ENCODE measurements at places on chromosomes 3 and 15. TPM values are rescaled to one million over a fixed set of nuclear protein-coding genes. Genes with fewer than 3 reads are reported as not detected.

DNA sequence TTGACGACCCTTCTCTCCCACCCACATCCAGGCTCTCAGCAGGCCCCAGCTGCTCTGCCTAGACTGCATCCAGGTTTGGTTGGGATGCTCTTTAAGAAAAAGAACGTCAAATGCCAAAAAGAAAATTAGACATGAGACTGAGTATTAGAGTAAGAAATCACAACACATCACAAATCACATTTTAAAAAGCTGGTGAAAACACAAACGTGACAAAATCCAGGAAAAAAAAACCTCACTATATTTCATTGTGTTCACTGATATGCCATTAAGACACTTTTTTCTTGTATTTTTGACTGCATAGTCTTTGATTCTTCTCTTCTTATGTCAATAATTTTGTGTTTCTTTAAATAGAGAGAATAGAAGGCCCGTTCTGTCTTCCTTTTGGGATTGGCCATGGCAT, 243.7 kb downstream of the TLE3 start:
- DNase-seq = no peak

DNA sequence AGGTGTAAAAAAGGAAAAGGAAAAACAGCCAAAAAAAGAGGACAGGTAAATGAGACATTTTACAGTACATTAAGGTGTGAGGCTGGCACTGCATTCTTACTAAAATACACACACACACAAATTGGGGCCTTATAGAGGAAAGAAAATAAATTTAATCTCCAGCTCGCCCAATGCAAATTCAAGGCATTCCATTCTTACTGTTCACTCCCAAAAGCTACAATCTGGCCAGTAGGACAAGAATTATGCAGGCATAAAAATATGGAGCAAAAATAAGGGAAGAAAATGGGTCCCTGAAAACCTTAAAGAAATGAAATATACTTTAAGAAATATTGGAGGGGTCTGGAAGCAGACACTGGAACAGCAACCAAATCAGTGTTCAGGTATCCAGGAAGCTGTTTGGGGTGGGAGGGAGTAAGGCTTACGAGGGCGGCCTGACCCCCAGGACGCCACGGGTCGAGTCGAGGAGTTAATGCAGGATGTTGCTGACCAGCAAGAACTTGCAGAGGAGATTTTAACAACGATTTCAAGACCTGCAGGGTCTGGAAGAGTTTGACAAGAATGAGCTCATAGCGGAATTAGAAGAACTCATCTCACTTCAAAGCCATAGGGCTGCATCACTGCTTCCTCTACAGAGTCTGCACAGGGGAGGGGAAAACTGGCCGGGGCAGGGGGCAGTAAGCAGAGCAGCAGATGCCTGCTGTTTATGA, 245.5 kb downstream of the TBL1XR1 start:
- DNase-seq = no peak

- DNase-seq = no peak
These were observed 711.0 kb downstream of the MECOM start for GRCh38 chr3:168952551-168952950.

GRCh38 chr3:143648708-143649107, 199.6 kb downstream of the SLC9A9 start:
- no peak for DNase-seq

GRCh38 chr3:174215456-174215855, 643.7 kb upstream of the NAALADL2 start:
- no peak for DNase-seq

Gene USP8
- total RNA-seq = 17.9 TPM

Gene TEX55
- not detected for total RNA-seq

Gene APBA2
- 1.6 TPM for total RNA-seq

DNA sequence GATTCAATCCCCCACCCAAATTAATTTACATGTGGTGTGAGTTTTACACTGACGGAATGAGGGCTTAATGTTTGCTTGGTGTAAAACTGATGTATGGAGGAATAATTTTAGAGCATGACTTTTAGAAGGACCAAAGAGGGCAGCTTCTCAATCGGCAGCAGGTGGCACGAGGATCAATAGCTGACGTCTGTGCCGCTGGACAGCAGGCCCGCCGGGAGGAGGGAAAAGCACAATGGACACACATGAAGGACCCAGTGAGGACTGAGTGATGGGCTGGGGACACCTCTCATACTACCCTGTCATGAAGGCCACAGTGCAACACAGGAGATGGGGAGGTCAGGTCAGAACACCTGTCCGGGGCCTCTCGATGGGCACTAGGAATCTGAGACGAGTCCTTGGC, 61.4 kb upstream of the NSMCE3 start:
- DNase-seq = no peak

- peak; percentile 56 for DNase-seq
These were observed at the start of gene PHLDB2 for GRCh38 chr3:111859061-111859973. Gene PHLDB2, plus strand, starts transcription at chr3:111859265. Its CDS starts 24,813 bp downstream, at chr3:111884078.

Gene SH3BP5
- total RNA-seq = 21.3 TPM

Gene CSTA
- total RNA-seq = not detected

GRCh38 chr3:184237211-184237610, 7.8 kb downstream of the VWA5B2 start:
- DNase-seq = no peak

DNA sequence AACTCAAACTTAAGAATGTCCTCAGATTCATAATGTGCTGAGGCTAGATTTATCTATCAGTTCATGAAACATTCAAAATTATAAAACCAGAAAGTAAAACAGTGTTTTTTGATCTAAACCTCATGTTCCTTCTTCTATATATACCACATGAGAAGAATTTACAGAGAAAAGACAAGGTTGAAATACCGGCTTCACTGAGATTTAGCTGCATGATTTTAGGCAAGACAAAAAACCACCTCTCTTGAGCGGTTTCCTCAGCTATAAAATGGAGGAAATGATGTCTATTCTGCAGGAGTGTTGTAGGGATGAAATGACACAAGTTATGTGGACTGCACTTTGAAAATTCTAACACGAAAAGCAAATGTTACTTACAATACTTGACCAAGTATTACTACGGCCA, 80.6 kb upstream of the FOXB1 start:
- DNase-seq = no peak

Gene TIMP4
- total RNA-seq = 1.1 TPM

Gene EFCC1
- 0.75 TPM for total RNA-seq

Gene TBL1XR1
- total RNA-seq = 39.6 TPM

- no peak for DNase-seq
These were observed 56.0 kb upstream of the KCNMB2 start for GRCh38 chr3:178480274-178480673.

DNA sequence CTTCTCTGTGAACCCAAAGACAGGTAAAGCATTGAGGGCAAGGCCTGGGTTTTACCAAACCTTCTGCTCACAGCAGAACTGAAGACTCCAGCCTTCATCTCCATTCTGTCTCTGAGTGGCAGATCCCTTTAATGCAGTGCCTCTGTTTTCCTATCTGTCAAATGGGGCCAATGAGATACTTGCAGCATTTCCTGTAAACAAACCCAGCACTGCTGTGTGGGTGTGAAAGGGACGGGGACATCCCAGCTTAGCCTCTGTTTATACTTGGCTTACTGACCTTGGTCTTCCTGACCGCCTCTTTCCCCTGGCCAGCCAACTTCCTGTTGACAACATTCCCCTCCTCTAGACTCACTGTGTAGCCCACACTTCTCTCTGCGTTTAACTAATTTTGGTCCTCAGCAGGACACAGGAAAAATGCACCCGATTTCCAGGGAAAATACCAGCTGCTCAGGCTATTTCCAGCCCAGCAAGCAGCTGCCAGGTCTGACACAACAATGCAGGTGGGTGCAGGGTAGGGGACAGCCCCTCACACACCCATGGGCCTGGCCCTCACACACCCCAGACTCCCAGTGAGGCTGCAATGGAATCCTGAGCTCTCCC, 105.9 kb upstream of the HERC1 start:
- DNase-seq = peak; percentile 50

DNA sequence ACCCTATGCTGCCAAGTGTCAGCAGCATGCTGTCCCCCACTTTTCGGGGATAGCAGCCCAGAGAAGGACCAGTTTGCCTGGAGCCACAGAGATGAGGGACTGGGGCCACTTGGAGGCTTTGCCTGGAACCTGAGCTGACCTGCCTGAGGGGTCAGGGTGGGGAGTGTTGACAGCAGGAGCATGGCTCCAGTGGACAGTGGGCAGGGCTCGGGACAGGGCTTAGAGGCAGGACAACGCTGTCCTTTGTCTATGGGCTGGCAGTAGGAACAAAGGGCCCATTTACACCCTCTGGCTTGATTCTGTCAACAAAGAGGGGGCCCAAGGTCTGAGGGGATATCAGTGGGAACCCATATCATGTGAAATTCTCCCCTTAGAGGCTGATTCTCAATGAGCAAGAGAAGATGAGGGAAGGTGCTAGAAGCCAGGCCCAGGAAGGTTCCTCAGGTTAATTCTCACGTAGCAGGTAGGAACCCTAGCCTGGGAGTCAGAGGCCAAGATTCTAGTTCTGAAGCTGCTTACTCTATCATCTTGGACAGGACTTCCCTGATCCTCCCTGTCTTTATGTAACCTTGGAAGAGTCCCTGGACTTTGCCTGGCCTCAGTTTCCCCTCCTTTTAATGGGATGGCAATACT, 29.7 kb upstream of the HHATL start:
- DNase-seq = no peak

Gene CCDC191
- total RNA-seq = 14.7 TPM

All from transverse colon (tissue), 4 donors.